ENCODE measurements at places on chromosomes 6 and 20.

GRCh38 chr6:154356690-154357089, at the start of gene IPCEF1:
TSS of gene IPCEF1 (minus strand) at chr6:154356803. CDS start at chr6:154265947, 90,856 bp downstream.
- no peak for DNase-seq

GRCh38 chr6:7895125-7895423, 15.5 kb downstream of the TXNDC5 start:
- no peak for DNase-seq

DNA sequence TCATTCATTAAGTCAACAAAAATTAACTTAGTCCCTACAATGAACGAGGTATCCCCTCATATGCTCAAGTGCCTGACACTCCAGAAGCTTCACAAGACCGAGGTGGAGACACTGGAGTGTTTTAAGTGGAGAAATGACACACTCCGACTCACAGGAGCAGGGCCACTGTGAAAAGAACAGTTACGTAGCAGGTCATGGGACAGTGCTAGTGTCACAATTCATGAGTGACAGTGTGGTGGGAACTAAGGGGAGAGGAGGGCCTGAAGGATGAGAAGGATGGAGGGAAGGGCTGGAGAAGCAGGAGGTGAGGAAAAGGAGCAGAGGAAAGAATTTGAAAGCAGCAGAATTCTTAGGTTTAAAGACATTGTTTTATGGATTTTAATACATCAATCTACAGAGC, 1.3 kb upstream of the HLA-A start:
- no peak for DNase-seq

GRCh38 chr6:53090576-53090975, 25.4 kb downstream of the FBXO9 start:
- no peak for DNase-seq

GRCh38 chr20:31869942-31870725, at the start of the genes DUSP15 and TTLL9:
TSS of gene DUSP15 (minus strand) at chr20:31870527. CDS start at chr20:31870337, 190 bp downstream.
TSS of gene TTLL9 (plus strand) at chr20:31870634. CDS start at chr20:31871127, 493 bp downstream.
- DNase-seq: no peak

DNA sequence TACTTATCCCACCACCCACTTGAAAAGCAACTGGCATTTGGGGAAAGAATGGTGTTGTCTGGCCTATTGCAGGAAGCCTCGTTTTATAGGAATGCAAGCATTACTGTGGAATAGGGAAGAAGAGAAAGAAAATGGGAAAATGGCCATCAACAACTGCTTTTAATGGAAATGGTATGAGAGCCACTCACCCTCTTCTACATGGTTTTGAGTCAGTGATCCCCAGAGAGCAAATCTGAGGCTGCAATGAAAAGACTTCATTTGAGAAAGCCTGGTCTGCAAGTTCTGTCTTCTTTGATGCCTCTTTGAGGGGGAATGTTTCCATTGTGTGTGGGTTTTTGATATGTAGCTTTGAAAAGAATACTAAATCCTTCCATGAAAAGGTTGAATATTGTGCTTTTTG, 172.3 kb upstream of the HDDC2 start:
- DNase-seq: no peak

DNA sequence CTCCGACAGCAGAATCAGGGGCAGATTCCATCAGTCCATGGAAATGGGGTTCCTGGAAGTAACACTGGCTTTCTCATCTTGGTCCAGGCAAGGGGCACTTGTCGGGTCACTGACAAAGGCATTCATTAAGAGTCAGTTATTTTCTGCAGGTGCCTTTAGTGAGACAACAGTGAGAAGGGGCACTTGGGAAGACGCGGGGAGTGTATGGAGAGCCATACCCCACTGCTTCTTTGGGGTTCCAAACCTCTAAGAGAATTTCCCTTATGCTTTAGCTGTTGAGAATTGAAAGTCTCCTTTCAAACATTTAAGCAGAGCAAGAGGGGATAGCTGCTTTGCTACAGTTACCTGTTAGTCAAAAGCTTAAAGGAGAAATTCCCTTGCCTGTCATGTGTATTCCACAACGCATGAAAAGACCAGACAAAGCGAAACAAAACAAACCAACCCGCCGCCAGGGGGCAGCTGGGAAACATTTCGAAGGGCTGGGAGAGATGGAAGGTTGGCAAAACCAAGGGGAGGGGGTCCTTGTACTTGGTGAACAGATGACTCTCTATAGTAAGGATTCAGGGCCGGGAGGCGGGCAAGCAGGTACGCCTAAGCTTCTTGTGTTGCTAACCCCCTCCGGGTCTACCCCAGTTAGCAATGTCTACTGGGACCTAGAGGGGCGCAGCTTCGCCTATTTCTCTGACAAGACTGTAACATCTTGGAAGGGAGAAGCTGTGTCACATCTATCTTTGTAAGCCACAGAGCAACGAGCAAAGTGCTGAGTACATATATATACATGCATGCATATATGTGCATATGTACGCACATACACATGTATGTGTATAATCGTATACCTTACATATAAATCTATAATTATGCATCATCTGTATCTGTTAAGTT, 474.9 kb upstream of the AGPAT4 start:
- peak; percentile 60 for DNase-seq

- no peak for DNase-seq
Observed at GRCh38 chr6:22366214-22366613, 69.4 kb upstream of the PRL start.

DNA sequence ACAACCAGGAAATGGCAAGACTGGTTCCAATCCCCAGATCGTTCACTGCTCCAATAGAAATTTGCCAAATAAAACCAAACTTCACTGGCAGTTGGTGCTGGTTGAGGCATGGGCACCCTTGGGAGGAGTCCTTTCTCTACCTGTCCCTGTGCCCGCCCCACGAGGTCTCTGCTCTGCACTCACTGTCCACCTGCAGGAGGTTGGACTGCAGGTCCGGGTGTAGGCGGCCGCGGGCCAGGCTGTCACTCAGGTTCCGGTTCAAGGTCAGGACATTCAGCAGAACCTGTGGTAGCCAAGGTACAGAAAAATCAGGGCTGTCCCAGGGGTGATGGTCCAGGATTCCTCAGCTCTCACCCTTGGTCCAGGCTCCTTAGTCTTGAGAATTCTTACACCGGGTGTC, 22.9 kb downstream of the GGT7 start:
- DNase-seq: no peak

GRCh38 chr6:150134280-150134920, 8.4 kb upstream of the PPP1R14C start:
- DNase-seq: no peak

DNA sequence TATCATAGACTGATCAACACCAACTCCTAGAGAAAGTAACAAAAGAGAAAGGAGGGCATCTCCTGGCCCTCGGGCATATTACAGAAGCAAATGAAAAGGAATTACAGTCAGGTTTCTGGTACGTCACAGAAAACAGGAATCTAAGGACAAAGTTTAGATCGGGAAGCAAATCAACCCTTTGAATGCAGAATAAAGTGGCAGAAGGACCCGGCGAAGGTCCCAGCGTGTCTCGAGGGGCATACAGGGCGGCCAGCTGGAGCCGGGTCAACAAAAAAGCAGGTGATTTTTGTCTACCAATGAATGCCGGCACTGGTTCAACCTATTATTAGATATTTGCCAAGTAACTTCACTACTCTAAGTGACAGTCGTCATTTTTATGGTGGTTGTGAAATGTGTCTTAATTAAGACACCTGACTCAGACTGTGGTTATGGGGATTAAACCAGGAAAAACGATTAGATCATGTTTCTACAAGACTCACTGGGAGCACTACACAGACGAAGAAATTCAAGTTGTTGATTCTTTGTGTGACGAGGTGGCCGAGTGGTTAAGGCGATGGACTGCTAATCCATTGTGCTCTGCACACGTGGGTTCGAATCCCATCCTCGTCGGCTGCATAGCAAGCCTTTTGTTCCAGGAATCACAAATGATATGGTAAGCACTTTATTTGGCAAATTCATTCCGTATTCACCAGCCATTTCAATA, 12.4 kb upstream of the ZSCAN9 start:
- no peak for DNase-seq

DNA sequence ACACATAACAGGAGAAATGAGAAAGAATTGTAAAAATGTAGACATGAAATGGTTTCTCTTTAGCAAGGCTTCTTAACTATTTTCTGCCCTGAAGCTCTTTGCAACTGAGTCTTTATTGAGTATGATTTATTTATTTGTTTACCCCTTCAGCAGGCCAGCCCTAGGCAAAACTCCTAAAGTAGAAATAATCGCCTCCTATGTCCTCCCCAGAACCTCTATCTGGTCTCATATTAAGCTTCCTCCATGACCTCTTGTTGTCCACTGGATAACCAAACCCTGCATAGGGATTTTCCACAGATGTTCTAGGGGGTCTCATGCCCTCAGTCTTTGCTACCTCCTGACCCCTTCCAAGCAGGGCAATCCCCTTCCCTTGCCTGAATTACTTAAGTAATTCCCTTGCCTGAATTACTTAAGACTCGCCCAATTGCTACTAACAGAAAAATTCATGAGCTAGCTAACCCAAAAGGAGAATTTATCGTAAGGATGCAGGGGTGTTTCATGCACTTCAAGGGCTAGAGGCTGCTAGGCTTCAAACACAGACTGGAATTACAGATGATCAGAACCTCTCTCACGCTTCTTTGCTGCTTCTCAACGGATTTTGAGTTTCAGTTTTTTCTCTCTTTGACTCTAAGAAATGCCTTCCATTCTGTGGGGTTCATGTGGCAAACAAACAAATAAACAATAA, 425.9 kb upstream of the RNF217 start:
- DNase-seq: no peak

GRCh38 chr6:25006565-25007001, 70.8 kb upstream of the RIPOR2 start:
- DNase-seq: peak; percentile 44

All from dorsolateral prefrontal cortex (tissue), 122 donors.